ENCODE measurements at places on chromosomes 6 and 20.

DNA sequence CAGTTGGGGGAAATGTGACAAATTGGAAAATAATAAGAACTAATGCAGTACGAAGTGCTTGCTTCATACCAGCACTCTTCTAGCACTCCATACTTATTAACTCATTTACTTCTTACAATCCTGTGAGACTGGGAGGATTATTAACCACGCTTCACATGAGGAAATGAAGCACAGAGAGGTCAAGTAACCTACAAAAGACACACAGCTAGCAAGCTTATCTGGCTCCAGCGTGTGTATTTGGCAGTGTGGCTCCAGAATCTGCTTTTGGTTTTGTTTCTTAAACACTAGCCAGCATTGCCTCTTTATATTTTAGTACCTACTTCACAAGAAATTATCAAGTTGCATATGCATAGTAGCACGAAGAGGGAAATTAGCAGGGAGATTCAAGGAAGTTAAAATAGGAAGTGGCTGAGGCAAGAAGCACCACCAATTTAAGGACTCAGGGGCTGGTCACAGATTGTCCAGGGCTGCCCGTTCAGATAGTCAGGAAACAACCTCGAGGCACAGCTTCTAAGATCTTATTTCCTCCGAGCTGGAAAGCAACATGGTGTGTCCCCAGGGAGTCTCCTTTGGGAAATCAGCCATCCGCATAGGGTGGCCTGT lies 302.7 kb upstream of the PRDM1 start:
- DNase-seq, result no peak

- DNase-seq, result no peak
These were observed 204.3 kb upstream of the RSPO3 start for GRCh38 chr6:126914172-126914571.

GRCh38 chr6:132219901-132220300 lies 181.4 kb downstream of the MOXD1 start:
- no peak for DNase-seq

- peak; percentile 30 for DNase-seq
These were observed 583.7 kb downstream of the EPM2A start for GRCh38 chr6:145151624-145152023.

GRCh38 chr6:45027126-45027525 lies 301.0 kb upstream of the RUNX2 start:
- DNase-seq, result no peak

DNA sequence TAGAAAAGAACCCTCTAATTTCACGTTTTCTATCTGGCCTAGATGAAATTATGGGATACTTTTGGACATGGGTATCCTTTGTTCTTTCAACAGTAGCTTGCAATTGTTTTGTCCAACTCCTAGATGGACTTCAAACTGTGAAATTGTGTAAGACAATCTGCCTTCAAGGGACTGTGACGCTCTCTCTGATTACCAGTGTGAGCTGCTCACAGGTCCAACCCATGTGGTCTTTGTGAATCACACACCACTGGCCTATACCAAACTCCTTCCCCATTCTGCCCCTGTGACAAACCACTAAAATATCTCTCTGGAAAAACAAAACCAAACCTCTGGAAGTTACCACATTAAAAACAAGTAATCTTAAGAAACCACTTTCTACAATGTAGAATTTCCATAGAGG lies 59.5 kb downstream of the NINL start:
- DNase-seq, result no peak

DNA sequence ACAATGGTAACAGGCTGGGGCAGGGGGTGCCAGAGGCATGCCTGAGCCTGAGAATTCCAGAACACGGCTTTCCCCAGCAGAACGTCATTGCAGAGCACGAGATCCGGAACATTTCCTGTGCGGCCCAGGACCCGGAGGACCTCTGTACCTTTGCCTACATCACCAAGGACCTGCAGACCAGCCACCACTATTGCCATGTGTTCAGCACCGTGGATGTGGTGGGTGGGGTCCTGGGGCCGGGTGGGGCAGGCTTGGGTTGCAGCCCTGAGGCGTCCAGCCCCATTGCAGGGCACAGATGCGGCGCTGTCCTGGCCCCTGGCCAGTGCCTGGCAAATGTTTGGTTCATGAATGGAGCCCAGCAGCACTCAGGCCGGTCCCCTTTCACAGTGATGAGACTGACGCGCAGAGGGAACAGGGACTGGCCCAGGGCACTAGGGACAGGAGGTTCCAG lies 57.1 kb downstream of the TCP11 start:
- DNase-seq, result peak; percentile 34

DNA sequence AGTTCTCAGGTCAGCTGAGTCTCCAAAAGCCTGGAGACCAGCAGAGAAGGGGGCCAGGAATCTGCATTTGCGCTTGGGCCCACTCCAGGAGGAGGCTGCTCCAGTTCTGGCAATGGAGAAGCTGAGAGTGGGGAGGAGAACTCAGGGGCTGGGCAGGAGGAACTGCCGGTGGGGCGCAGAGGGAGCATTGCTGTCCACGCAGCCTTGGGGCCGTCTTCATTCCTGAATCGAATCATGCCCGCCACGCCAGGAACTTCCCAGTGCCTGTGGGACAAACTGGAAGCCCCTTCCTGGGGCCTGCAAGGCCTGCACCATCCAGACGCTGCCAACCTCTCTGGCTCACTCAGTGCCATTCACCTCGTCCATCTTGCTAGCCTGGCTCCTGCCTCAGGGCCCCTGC lies 16.9 kb downstream of the RAB44 start:
- no peak for DNase-seq

DNA sequence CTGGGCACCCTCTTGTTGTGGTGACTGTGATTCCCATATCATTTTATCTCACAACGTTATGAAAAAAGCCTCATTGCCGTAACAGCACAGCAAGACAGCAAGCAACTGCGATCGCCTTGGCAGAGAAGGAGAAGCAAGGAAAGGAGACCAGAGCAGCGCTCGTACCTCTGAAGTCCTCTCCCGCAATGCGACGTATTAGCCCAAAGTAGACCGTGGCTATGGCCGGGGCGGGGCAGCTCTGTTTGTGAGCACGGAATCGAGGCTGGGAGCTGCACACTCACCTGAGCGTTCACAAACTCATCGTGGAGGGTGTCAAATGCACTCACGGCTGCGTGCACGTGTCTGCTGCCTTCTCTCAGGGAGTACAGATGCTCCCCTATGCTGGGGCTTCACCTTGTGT lies 76.1 kb downstream of the YTHDF1 start:
- DNase-seq, result no peak

DNA sequence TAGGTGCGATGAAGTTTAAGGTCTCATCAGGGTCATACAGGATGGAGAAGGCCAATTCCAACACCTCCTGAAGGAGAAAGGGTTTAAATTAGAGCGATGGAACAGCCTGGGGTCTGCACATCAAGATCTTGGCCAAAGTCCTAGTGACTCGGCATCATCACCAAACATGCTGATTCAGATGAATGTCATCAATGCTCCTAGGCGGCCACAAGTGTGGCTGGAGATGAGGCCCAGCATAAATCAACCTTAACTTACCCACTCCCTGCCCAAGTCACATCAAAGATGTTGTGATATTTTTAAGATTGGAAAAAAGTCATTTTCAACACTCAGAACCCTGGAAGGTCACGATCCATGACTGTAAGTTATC lies 37.5 kb downstream of the ELMO2 start:
- DNase-seq, result no peak

DNA sequence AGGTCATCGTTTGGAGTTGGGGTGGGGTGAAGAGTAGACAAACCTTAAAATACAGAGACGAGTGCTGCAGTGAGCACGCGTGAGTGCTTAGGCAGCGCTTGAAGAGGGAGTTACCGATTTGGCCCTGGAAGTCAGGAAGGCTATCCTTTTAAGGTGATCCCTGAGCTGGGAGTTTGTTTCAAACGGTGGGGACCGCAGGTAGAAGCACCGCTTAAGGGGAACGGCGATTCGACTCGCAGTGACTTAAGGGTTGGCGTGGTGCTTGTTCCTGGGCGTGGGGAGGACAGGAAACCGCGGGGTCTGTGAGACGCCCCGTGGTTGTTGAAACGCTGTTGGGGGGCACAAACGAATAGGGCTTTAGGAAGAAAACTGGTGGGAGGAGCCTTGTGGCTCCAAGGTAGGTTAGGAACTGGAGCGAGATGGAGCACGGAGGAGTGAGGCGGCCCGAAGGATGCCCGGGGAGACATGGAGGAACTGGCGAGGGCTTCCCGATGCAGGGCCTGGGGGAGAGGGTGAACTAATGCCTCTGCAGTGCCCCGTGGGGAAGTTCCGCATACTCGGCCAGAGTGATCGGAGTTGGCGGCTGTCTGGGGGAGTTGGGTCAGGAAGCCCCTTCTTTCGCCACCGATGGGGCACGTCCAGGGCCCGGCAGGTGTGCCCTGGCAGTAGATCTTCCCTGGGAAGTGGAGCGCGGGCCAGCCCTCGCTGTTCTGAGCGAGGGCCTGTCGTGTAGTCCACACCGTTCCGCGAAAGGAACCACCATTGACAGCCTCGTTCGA lies 1.3 kb upstream of the CDYL start:
- peak; percentile 70 for DNase-seq

GRCh38 chr6:37788259-37788658 lies 31.3 kb upstream of the ZFAND3 start:
- no peak for DNase-seq

DNA sequence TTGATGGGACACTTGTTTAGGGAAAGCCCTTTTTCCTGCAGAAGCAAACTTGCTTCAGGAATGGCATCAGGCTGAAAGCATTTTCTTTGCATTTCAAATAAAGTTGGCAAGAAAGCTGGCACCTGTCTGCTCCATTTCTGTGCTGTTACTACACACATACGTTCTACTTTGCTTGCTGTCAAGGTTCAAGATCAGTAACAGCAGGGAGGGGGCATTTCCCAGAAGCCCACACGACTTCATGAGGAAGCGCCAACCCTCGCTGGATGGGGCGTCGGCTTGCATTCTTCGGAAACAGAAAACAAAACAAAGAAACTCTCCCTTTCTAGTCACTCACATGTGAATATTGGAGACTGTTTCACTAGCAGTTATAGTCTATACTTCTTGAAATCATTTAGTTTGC lies 46.4 kb downstream of the AKAP12 start:
- no peak for DNase-seq

DNA sequence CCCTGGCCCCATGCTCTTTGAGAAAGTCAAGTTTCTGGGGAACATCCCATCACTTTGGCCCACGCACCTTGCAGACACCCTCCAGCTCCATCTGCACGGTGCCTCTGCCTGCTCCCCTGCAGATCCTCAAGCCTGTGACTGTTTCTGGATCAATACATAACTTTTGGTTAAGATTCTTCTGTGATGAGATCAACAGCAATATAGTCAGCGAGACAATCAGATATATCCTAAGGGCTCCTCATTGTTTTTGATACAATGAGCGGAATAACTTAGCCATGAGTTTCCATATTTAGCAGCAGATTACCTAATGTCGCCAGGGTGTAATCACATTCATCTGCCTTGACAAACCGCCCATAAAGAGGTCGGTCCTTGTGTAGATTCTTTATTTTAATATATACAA lies 109.3 kb upstream of the MTHFD1L start:
- no peak for DNase-seq

GRCh38 chr6:143542888-143543287 lies 31.4 kb upstream of the FUCA2 start:
- DNase-seq, result peak; percentile 79

GRCh38 chr6:141309295-141309694 lies 823.4 kb upstream of the GJE1 start:
- no peak for DNase-seq

DNA sequence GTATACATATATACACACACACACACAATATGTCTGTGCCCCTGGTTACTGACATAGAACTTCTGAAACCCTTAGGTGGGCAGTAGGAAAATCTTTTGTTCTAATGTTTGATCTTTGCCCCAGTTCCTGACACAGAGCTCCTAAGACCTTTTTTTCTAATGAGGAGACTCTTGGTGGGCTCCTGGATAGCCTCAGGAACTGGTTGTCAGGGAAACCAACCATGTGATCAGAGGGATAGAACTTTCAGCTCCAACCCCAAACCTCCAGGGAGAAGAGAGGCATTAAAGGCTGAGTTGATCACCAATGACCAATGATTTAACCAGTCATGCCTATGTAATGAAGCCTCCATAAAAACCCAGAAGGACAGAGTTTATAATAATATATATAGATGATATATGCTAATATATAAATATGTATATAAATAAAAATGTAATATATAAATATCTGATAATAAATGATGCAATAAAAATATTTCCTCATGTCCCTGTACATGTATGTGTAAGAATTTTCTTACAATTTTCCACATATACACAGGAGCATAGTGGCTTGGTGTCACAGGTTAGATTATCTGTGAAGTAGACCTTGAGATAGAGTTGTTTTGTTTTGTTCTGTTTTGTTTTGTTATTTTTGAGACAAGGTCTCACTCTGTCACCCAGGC lies 93.3 kb downstream of the GPX5 start:
- no peak for DNase-seq

DNA sequence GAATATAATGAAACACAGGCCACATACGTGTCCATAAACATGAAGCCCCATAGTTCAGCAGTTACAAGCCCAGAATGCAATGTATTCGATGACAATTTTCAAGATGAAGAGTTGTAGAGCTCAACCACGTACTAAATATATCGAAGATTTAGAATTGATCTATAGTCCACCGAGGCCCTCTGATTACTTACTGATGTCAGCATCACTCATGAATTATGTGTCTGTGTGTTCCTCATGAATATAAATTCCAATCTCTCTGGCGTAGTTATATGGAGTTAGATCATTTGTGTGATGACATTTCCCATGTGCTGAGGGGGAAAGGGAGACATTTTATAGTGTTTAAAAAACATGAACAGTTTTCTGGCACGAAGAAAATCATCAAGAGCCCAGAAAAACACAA lies 97.5 kb downstream of the PFDN4 start:
- no peak for DNase-seq
